ENCODE measurements at places on chromosomes 4 and X.

DNA sequence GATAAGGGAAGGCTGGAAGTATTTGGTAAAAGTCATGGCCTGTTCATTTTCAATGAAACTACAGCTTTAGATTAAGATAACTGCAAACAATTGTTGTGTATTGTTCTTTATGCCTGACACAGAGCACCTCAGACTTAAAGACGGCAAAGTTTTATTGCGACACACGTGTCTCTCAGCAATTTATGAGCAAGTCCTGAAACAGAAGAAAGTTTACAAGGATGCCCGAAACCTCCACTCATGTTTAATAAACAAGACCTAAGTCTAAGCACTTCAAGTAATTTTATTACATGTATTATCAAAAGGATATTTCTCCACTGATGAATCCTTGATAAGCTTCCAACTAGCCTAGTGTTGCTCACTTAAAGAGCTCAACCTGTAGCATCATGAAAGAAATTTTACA is 51.0 kb downstream of the DHX15 start:
- no peak for DNase-seq

- no peak for DNase-seq
These were observed 38.8 kb downstream of the EFNB1 start for GRCh38 chrX:68867458-68868112.

- no peak for DNase-seq
These were observed 99.7 kb upstream of the SLC7A11 start for GRCh38 chr4:138341739-138342415.

DNA sequence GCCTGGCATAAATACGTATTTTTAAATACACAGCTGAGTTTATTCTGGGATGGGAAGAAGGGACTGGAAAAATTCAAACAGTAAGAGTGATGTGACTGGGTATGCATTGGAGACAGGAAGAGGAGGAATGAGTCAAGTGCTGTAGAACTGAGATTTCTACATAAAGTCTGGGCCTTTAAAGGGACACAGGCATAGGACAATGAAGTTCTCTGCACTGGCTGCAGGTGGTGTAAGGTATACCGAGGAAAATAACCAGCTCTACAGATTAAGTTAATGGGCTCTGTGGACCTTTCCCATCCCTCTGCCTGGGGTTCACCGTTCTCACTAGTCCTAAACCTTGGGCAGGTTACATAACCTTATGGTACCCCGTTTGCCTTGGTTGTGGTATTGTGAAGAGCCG is 68.7 kb downstream of the DHX15 start:
- DNase-seq, result no peak

GRCh38 chrX:87425618-87426017 is 92.0 kb upstream of the KLHL4 start:
- no peak for DNase-seq

DNA sequence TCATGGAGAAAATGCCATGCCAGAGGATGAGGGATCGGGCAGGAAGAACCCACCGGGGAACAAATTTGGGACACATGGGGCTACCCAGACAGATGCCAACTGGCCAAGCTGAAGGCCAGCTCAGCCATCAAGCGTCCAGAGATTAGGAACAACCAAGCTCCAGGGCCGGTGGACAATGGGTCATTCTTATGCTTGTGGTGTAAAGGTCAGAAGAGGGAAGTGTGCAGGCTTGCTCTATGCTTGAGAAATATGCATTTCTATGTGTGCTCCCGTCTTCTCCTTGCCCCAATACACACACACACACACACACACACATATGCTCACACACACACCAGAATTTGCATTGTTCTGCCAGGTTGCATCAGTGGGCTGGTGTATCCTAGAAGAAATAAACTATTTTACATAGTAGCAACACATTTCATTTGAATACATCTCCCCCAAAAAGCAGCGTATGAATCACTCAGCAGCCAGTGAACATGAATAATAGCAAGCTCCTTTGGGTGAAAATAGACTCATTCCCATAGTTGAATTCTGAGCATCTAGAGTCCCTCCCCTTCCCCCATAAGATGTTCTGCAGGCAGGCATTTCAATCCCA is 201.9 kb upstream of the PPARGC1A start:
- DNase-seq, result no peak

GRCh38 chr4:53507058-53507457 is 84.2 kb downstream of the LNX1 start:
- no peak for DNase-seq

DNA sequence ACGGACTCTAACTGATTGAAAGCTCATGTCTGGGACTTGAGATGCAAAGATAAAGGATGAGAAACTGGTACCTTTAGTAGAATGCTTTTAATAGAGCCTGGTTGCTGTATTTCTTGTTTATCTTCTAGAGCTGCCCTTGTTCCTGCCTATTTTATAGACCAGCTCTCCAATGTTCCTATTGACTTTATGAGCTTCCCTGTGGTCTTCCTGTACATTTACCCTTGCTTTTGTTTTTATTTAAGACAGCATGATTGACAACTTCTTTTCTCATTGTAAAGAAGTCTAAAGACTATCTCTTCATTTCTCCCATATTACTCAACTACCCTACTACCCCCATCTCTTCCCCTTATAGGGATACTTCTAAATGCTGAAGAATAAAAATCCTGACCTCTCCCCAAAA is 174.7 kb downstream of the UGT8 start:
- no peak for DNase-seq

- no peak for DNase-seq
These were observed 2.9 kb upstream of the MSL3 start for GRCh38 chrX:11754958-11755645.

GRCh38 chr4:55865228-55865806 is 11.9 kb downstream of the EXOC1 start:
- DNase-seq, result no peak

DNA sequence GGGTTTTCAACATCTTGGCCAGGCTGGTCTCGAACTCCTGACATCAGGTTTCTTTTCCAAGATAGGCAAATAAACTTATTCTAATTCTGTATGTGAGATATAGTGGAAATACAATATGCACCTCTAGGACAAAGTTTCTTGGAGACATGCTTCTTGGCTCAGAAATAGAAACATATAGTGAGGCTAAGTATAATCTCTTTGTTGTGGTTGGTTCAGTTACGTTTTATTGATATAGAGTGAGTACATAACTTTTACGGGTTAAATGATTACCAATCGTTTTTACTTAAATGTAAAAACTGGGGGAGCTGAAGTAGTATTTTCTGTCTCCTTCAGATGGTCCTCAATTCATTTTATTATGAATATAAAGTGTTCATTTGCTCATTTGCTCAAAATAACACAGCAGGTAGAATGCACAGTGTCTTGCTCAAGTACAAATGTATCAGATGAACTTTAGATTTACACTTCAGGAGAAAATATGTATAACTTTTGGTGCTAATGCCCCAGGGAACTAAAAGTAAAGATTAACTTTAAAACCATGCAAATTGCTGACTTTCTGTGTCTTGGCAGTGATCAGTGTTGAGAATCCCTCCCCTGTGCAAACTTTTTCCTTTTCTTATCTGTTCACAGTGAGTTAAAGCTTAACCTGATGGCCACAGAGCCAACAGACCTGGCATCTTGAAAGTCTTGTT is 77.6 kb downstream of the AFF1 start:
- DNase-seq, result no peak

GRCh38 chrX:154369449-154370299 is 4.8 kb downstream of the FLNA start:
- peak; percentile 87 for DNase-seq

- no peak for DNase-seq
These were observed 1.8 kb downstream of the USP11 start for GRCh38 chrX:47234583-47234982.

GRCh38 chr4:54882616-54883015 is 224.9 kb downstream of the KIT start:
- DNase-seq, result no peak

GRCh38 chr4:80295336-80295735 is 28.9 kb downstream of the FGF5 start:
- DNase-seq, result no peak

GRCh38 chr4:182169987-182170386 is 73.2 kb upstream of the TENM3 start:
- DNase-seq, result no peak

DNA sequence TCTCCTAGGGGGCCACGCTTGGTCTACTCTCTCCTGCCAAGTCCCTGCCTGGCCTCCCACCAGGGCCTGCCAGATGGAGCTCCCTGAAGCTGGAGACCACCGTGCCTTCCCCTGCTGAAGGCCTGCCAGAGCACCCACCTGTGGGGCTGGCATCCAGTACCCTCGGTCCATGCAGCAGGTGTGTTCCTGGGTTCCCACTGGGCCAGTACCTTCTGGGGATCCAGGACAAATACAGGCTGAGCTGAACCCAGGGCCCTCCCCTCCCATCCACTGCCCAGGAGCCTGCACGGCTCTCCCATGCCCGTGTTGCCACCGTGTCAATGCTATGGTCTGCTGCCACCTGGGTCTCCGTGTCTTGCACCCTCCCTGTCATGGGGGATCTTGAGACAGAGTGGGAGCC is 68.8 kb downstream of the ABLIM2 start:
- no peak for DNase-seq

DNA sequence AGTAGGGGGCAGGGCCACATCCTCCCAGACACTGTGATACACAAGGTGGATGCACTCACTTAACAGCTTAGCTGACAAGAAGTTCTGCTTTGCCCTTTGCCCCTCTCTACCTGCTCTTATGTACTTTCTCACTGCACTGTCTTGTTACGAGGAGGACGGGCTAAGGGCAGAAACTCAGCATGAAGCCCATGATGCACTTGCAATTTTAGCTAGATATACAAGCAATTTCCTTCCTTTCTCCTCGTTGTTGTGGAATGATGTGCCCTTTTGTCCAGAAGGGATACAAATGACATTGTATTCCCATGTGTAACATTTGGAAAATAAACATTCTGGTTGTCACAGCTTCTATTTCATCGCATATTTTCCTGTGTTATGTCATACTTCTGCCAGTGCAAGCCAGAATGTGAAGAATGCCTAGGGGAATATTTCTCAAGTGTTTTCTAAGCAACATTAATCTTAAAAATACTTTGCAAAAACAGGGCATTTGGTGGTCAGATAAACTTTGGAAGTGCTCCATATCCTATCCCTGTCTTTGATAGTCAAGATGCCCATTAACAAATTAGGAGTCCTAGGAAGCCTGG is 47.2 kb downstream of the MAOA start:
- DNase-seq, result no peak

All from RWPE2 (cell line).